ENCODE measurements at places on chromosomes 2 and 18.

GRCh38 chr2:60484133-60484645, 69.3 kb downstream of the BCL11A start:
- DNase-seq = no peak

DNA sequence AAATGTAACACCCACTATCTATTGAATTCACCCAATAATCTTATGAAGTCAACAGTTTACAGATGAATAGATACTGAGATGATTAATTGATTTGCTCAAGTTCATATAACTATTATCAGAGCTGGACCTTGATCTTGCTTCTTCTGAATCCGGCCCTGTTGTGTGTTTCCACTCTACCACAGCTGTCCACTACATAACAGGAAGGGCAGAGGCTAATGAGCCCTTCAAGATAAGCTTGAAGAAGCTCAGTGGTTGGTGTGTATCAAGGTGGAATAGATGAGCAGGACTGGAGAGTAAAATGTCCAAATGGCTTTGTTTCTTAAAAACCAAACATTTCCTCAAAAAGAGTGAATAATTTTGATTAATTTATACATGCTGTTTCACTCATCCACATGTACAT, 56.4 kb upstream of the ITGB6 start:
- no peak for DNase-seq

GRCh38 chr2:138640921-138641676, 139.1 kb downstream of the NXPH2 start:
- no peak for DNase-seq

- no peak for DNase-seq
Measured at GRCh38 chr2:191927991-191928390, 81.1 kb upstream of the CAVIN2 start.

DNA sequence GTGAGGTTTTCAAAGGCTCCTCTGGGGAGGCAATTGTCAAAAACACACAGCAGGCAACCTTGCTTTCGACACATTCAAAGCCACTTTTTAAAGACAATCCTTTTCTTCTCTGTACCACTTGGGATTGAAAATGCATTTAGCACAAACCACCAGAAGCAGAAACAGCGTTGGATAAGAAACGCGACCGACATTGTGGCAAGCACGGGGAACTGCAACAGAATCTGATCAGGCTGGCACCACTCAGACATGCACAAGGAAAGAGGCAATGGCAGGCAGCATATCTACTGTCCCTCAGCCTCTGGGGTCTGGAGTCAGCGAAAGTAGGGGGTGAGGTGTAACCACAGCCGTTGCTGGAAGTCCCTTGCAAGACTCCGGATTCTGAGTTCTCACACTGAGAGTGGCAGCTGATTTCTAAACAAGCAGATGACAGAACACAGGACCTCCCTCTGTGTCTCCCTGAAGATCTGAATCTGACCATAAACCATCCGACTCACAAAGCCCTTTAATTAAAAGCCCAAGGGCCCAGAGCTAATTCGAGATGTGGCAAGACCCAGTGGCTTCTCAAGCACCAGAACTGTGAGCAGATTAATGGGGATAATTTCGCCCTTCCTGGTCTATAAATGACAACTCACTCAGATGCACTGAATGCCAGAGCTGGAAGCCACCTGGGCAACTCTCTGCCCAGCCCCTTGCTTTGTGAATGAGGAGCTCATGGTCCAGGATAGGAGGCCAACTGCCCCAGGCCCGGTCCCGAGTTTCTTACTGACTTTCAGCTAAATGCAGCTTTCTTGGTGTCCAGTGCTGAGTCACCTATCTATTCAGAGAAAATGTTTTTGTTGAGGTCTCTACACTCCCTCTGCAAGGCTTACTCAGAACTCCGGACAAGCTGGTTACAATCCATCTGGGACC, 29.6 kb downstream of the CYRIA start:
- no peak for DNase-seq

DNA sequence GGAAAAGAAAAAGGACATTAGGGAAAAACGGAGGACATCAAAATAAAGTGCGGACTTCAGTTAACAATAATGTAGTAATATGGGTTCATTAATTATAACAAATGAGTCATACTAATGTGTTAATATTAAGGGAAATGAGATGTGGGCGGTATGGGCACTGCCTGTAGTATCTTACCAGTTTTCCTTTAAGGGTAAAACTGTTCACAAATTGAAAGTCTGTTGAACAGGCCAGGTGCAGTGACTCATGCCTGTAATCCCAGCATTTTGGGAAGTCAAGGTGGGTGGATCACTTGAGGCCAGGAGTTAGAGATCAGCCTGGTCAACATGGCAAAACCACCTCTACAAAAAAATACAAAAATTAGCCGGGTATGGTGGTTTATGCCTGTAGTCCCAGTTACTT, 56.8 kb upstream of the PMAIP1 start:
- DNase-seq = no peak

DNA sequence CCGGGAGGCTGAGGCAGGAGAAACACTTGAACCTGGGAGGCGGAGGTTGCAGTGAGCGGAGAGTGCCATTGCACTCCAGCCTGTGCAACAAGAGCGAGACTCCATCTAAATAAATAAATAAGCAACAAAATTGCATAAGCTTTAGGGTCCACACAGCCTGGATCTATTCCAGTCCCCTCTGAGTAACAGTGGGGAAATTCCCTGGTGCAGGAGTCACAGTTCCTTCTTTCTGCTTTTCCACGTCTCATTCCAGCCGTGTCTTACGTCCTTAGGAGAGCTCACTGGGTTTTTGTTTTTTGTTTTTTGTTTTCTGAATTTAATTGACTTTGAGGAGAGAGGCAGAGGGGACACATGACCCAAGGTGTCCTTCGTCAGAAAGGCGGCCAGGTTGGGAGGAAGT, 44.6 kb downstream of the B3GNT2 start:
- DNase-seq = no peak

DNA sequence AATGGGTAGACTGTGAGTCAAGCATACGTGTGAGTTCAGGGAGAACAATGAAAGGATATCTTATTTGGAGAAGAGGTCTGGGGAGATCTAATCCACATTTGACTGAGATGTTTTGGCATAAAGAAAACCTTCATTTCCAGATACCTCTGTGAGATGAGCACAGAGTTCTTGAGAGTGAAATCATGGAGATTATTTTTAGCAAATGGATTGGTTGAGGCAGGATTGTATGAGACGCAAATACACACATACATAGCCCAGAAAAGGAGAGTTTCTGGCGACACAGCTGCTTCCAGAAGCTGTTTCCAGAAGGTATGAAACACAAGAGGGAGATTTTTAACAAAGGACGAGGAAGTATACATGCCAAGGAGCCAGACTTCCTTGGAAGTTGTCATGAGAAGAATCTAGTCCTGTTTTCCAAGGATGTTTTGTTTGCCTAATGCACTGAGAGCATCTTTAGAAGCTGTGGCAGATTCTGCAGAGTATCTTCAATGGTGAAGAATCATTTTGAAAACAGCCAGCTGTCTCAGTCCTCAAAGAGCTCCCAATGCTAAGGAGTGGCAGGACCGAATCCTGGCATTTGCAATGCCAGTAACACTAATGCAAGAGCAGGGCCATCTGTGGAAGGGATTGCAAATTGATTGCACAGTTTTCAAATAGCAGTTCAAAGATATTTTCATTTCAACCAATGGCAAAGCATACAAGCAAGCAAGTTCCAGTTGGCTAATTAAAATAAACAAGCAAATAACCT, 177.2 kb downstream of the SETBP1 start:
- no peak for DNase-seq

GRCh38 chr2:161017780-161018470, 142.3 kb upstream of the TANK start:
- DNase-seq = no peak

DNA sequence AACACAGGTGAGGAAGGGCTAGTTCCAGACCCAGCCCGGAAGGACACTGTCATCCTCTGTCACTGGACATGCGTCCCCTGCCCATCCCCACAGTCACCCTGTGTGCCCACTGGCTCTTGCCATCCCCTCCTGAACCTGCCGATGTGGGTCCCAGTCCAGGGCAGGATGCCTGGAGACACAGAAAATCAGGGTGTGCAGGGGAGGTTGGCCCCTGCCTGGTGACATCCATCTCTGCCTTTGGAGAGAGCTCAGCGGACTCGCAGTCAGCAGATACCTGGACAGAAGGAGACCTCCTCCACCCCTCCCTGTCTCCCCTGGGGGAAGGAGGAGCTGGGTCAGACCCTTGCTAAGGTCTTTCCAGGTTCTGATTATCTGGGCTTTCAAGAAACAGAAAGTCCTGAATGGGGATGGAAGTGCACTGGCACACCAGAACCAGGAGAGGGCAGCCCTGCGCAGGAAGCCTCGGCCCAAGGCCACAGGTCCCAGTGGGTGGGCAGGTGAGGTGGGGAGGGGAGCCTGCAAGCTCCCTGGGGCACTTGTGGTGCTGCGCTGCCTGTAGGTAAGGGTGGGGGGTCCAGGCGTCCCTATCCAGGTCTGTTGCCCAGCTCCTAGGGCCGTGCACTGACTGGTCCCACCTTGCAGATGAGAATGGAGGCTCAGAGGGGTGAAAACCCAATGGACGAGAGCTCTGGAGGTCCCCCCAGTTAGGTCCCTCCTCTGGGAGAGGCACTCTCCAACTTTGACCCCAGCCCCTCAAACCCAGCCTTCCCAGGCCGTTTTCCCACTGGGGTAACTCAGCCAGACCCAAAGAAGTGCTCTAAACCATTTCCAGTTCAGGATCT, 9.7 kb upstream of the OTOS start:
- DNase-seq = peak; percentile 16

DNA sequence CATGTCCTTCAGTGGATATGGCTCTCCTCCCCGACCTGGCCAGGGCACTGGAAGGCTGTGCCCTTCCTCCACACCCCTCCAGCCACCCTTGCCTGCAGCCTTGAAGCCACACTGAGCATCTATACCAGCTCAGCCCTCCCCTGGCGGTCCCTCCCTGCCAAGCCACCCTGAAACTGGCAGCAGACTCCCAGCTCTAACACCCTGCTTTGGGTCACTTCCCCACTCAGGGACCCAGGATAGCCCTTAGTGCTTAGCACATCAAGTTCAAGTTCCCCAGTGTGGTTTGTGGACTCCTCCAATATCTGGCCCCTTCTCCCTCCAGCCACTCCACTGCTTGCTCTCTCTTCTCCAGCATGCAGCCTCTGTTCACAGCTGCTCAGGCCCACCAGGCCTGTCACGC, 89.4 kb downstream of the TNS1 start:
- DNase-seq = no peak

DNA sequence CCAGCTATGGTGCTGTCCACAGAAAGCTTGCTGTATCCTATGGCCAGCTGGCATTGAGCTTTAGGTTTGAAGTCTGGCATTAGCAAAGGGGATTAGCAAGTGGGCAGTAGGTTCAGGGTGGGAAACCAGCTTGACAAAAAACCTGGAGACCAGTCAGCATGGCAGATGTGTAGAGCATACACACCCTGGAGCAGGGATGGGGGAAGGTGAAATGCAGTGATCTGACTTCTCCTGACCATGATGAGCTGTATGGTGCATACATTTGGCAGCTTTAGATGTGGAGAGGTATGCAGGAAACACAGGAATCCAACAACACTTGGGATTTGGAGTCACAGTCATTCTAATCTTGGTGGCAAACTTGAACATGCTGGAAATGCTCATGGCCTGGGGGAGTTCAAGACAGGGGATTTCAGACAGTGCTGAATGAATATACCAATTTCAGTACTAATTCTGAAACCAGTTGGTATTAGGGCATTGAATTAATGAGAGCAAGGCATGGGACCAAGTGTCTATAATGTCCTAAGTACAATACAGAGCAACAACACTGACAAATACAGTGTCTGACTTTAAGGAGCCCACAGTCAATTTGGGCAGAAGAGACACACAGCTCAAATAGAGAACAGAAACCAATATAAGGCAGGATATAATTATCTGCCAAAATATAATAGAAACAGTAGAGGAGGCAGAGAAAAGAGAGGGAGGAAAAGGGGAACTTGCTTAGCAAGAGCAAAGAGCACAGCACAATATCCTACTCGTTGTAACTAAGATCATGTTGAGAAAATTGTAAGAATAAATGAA, 11.8 kb downstream of the ARHGAP15 start:
- DNase-seq = no peak

GRCh38 chr2:69716555-69717120, 25.3 kb upstream of the ANXA4 start:
- no peak for DNase-seq

DNA sequence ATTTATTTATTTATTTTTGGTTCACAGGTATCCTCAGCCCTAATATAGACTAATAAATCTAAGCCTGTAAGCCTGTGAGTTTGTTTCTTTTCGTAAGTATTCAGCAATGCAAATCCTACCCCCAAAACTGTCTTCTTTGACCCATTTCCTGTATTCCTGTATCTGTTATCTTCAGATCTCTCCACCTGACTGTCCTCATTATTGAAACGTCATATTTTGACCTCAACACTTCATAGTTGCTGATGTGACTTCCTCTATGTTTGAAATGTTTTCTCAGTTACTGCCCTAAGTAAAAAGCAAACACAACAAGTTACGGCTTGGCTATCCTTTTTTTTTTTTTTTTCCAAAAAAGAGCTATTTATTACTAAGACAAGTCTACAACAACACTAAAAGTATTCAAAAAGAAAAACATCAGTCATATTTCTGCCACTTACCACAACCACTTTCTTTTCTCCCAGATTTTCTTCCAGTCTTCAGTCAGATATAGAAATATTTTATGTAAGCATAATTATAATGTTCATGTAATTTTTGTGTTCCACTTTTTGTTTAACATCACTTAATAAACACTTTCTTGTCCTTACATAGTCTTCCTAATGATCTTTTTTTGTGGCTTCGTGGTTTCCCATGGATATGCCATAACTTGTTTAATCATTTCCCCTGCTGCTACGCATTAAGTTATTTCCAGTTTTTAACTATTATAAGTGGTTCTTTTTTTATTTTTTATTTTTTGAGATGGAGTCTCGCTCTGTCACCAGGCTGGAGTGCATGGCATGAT, 45.0 kb upstream of the EML4 start:
- no peak for DNase-seq

DNA sequence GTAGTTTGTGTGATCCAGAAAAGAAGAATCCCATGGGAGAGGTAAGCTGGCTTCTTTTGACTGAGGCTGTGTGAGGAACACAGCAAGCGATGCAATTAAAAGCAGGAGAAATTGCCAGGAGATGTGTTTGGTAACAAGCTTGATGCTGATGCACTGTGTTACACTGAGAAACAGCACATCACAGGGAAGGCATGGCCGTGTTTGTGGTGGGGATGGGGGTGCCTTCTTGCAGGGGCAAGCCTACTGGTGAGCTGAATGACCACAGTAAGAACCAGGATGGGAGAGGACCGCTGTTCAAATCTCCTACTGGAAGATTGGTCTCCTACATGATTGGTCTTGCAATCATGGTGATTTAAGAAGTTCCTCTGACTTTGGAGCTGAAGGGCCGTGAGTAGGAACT, 477.7 kb upstream of the HS6ST1 start:
- no peak for DNase-seq
